ENCODE measurements at places on chromosomes 12 and 14.

DNA sequence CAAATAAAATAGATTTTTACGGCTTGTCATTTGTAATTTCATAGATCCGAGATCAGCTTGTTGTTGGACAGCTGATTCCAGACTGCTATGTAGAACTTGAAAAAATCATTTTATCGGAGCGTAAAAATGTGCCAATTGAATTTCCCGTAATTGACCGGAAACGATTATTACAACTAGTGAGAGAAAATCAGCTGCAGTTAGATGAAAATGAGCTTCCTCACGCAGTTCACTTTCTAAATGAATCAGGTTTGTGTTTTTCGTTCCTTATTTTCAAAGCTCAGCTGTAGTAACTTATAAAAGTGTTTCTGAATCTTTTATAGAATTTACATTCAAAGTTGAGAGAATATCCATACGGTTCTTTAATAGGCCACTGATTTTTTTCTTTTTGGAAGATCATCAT is 89.1 kb downstream of the LRRK2 start:
- DNase-seq: no peak

DNA sequence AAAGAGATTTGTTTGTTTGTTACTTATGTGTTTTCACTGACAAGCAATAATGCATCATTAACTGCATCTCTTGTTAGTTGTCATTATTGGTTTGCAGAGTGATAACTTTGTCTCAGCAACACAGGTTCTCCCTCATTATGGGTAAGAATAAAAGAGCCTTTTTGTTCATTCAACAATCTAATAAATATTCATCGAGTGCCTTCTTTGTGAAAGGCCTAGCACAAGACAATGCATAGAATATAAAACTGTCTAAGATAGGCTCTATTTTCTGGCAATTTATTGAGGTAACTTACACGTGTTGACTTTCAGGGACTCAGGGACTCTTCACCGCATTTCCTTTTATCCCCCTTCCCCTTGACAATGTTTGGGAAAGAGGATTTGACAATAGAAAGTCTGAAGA is 95.5 kb upstream of the KRR1 start:
- no peak for DNase-seq

GRCh38 chr14:70811578-70811977 is 2.3 kb upstream of the MAP3K9 start:
- DNase-seq: no peak

- DNase-seq: no peak
Observed at GRCh38 chr14:63051992-63052391, 6.7 kb upstream of the KCNH5 start.

GRCh38 chr12:26273811-26274210 is 78.4 kb downstream of the SSPN start:
- no peak for DNase-seq

DNA sequence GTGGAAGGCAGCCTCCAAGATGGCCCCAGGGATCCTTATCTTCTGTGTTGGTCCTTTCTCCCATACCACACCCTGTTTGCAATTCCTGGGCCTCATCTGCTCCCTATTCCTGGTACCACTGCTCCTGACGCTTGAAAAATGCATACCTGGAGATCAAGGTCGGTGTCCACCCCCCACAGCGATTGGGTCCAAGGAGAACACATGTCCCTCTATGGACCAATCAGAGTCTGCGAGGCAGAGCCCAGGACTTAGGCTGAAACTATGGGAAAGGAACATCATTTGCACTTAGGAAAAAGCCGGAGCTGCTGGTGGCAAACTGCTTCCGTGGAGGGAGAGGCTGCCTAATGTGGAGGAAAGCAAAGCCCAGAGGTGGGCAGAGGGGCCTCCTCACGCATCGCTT is 33.3 kb upstream of the ITPK1 start:
- no peak for DNase-seq

GRCh38 chr12:58745348-58746125 is 174.8 kb downstream of the LRIG3 start:
- no peak for DNase-seq

GRCh38 chr12:132611620-132612019 is 1.2 kb upstream of the LRCOL1 start:
- DNase-seq: no peak

DNA sequence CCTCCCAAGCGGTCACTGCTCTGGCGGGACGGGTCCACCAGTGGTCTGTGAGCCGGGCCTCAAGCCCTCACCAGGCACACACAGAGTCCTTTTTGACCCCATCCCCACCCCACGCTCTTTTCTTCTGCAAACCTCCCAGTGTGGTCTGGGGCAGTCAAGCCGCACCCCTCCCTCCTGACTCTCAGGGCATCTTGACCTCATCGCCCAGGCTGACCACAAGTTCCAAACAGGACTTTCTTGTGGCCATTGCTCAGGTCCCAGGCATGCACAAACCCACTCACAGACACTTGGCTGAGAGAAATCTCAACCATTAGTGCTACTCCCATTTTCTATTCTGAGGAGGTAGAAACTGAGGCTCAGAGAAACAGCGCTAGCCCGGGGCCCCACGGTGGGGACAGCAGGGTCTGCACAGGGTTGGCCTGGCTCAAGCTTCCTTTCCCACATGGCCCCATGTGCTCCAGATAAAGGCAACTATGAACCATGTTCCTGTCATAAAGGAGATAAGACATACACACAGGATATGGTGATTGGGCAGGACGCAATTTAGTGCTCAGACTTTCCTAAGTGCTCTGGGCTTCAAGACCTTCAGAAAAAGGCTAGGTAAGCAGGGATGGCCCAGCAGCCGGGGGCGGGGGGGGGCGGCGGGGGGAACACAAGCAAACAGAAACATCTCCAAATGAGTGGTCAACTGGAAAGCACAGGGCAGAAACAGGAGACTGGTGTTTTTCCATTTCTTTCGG is 69.6 kb downstream of the ITPK1 start:
- DNase-seq: peak; percentile 83

DNA sequence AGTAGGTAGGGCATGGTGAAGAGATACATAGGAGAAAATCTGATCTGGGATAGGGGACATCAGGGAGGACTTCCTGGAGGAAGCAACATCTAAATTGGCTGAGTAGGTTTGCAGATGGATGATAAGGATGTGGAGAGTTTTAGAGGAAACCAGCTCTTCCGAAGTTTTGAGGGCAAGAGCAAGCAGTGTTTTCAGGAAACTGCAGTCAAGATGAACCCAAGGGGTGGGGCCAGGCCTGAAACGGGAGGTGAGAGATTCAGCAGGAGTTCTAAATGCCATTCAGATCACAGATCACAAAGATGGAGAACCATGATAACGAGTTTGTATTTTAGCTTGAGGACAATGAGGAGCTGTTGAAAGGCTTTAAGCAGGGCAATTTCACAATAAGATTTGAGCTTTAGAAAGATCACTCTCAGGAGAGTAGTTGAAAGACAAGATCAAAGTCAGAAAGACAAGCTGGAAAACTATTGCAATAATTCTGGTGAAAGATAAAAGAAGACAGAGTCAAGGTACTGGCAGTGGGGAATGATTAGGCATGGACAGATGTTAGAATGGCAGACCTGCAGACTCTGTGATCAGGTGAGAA is 70.1 kb upstream of the PLXNC1 start:
- DNase-seq: no peak

GRCh38 chr12:73599268-73599667 is 938.4 kb upstream of the ATXN7L3B start:
- DNase-seq: no peak

DNA sequence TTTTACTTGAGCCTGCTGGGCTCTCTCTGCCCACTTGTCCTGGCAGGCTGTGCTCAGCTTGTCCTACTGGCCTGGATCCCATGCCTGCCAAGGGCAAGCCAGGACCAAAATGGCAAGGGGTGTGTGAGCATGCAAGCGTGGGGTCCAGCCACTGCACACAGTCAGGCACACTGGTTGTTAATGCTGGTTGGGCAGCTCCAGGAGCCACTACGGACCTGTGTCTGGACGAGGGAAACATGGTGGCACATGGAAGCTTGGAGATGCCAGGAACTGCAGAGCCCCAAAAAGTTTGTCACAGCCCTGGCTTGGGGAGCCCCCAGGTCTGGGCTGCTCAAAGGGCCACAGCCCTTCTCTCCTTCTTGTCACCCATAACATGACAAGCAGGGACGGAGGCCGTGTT is 83.8 kb downstream of the ACSS3 start:
- DNase-seq: no peak

GRCh38 chr12:95169368-95169767 is 47.9 kb downstream of the FGD6 start:
- DNase-seq: peak; percentile 77

- DNase-seq: no peak
Observed at GRCh38 chr12:103169-103981, 36.8 kb downstream of the IQSEC3 start.

DNA sequence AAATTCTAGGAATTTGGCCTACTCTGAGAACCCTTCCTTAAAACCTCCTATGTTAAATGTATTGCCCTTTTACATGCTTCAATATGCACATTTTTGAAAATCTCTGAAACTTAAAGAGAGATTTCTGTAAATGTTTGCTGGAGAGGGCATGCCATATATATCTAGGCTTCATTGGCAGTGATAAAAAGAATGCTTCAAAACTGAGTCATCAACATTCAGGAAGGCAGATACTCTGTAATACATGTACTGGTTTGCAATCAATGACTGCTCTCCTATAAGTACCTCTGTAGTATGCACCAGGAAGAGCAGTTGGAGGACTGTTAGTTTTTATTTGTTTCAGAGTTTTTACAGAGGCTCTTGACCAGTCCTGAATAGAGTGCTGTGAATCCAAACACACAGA is 739.9 kb downstream of the SLC16A7 start:
- DNase-seq: peak; percentile 1

DNA sequence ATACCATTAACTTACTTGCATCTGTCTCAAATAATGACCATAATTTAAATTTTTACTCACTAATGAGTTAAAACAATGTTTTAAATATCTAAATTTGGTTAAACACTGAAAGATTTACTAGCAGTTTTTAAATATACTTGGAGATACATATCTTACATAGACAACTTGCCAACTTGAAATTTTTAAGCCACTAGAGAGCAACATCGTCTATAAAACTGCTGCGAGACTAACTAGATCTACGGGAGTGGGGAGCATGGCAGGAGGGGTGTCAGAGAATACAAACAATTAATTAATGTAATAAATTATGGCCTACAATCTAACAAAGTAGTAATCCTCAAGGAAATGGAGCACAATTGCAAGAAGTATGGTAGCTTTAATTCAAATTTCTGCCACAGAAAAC is 120.4 kb downstream of the LRRIQ1 start:
- DNase-seq: no peak

GRCh38 chr12:55816881-55817344 is 611 bp downstream of the SARNP start:
- DNase-seq: peak; percentile 45

GRCh38 chr14:31128601-31129526 is 78.7 kb downstream of the HECTD1 start:
- no peak for DNase-seq

- no peak for DNase-seq
Observed at GRCh38 chr12:75489187-75489586, 8.6 kb downstream of the GLIPR1 start.

DNA sequence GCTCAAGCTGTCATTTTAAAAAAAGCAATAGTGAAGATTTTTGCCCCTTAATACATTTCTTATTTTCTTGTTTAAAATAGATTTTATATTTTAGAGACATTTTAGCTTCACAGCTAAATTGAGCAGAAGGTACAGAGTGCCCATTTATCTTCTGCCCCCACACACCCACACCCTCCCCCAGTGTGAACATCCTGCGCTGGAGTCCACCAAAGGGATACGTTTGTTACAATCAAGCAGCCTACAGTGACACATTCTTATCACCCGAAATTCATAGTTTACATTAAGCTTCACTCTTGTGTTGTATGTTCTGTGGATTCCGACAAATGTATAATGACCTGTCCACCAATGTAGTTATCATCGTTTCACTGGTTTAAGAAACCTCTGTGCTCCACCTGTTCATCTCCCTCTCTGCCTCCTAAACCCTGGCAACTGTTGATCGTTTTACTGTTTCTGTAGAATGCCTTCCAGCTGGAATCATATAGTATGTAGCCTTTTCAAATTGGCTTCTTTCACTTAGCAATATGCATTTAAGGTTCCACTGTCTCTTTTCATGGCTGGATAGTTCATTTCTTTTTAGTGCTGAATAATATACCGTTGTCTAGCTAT is 91.0 kb upstream of the TRAF3 start:
- DNase-seq: no peak

- no peak for DNase-seq
Observed at GRCh38 chr12:130987151-130987931, 33.6 kb downstream of the ADGRD1 start.

DNA sequence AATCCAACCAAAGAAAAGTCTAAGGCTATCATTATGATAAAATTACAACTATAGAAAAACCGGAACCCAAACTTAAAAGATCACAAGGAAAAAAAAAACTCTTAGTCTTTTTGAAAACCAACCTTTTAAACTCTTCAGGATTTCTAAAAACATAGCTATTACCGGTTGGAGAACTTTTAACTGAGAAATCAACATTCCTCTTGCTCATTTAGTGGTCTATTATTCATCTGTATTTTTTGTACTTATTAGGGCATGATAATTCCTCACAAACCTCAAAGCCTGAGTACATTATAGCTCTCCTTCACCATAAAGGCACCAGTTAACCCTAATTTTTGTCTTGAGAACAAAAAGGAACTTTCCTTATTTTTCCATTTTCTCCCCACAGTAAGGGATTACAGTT is 10.4 kb downstream of the LUM start:
- DNase-seq: no peak

DNA sequence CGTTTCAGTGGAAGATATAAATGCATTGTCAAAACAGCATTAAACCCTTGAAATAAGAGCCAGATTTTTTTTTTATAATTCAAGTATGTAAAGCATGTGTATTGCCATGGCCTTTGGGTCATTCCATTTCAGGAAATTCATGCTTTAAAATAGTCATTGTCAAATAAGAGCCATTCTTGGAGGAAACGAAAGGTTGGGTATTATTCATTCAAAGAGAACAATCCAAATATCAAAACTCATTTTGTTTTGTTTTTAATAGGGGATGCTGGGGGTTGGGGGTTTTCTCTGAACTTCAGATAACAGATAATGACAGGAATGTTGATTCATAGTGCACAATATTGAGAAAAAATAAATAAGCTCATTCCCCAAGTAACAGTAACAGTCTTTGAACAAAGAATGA is 174.4 kb upstream of the NUDT4 start:
- no peak for DNase-seq

DNA sequence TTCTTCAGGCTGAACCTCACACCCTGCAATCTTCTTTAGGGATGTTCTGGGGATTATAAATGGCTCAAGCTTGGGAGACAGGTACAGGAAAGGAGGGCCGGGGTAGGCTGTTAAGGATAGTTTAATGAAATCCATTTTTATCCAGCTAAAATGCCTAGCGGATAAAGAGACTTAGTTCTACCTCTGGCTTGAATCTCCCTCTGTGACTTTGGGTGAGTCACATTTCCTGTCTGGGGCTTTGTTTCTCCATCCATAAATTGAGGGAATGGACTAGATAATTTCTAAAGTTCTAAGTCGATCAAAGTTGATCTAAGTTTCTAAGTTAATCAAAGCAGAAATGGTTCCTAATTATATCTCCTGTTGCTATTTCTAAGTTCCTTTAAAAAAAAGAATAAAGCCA is 319.6 kb upstream of the E2F7 start:
- DNase-seq: no peak

DNA sequence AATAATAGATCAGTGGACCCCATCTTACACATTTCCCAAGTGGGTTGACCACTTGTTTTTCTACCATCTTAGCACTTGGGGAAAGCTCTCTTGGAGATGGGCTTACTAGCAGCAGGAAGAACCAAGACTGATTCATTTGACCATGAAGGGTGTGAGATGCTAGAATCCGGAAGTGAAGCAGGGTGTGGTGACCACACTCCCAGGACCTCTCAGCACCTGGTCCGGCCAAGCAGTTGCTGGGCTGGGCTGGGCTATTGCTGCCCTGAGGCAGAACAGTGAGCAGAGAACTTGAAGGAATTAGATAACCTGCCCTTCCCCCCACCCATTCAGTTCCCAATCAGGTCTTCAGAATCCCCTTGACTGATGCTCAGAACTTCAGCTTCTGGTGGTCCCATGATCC is 24.4 kb downstream of the ADCY6 start:
- no peak for DNase-seq
